ENCODE measurements at places on chromosomes 12 and 14.

GRCh38 chr14:103480595-103480994 is 42.0 kb downstream of the CKB start:
- DNase-seq: no peak

DNA sequence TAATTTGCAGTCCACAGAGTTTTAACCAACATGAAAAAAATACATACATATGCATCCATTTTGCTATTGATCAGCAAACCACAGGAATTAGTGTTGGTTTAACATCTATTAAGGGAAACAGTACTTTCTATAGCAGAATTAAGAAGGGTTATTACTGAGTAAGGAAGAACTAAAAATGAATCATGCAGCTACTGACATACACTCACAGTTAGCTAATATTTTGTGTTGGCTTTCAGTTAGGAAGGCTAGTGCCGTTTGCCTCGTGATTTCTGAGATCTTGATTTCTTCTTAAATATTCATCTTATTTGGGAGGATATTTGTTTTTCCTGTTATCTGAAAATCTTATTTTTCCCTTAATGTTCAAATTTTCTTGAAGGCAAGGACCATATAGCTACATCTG is 423.4 kb downstream of the NOVA1 start:
- no peak for DNase-seq

GRCh38 chr14:95380350-95381042 is 60.8 kb upstream of the CLMN start:
- no peak for DNase-seq

DNA sequence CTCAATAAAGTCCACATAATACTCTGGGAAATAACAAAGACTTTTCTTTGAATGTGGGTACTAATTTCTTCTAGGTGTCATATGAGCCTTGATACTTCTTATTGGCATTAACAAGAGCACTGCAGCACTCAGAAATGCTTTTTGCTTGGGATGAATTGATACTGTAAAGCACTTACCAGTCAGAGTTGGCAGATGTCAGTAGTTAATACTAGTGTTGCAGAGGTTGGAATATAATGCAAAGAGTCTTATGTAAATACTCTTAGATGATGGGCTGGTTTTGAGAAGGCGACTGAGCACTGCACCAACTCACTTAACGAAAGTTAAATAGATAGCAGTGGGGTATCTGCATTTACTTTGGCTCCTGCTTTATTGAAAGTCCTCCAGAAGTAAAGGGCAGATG is 25.6 kb upstream of the MBIP start:
- no peak for DNase-seq

DNA sequence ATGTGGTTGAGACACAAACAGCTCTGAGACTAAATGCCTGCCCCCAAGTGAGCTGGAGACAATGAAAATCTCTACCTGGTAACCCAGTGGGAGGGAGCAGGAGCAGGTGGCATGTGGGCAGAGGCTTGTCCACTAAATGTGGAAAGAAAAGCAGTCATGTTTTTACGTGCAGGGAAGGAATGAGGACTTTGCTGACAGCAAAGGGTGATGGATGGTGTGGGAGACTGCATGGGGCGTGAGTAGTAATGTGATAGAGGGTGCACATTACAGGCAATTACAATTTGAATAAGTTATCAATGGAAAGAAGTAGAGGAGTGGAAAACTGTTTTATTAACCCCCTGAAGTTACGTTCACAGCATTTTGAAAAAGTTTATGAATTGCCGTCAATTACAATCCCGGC is 176.6 kb downstream of the NRXN3 start:
- DNase-seq: no peak

DNA sequence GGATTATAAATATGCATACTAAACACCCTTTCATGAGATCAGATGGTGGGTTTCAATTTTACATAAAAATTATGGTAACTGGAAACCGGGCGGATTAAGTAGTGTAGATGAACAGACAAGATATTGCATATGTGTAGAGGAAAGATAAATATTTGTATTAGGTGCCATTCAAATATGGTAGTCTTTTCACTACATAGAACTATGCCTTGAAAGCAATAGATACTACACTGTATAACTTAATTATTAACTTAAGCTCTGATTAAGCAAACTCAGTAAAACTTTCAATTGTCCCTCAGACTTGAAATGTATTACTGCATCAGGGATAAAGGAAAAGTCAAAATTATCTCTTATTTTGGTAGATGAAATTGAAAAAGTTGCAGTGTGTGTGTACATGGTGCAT is 1.9 kb downstream of the PTPN21 start:
- DNase-seq: no peak

- no peak for DNase-seq
Observed at GRCh38 chr14:55508676-55509075, 68.3 kb upstream of the TBPL2 start.

Data from activated naive CD4-positive, alpha-beta T cell treated with anti-CD3 and anti-CD28 coated beads for 36 hours (primary cell).